ENCODE measurements at places on chromosomes 3 and 15.

- DNase-seq, result peak; percentile 27
These were observed 621 bp downstream of the RGMA start for GRCh38 chr15:93088200-93088980.

DNA sequence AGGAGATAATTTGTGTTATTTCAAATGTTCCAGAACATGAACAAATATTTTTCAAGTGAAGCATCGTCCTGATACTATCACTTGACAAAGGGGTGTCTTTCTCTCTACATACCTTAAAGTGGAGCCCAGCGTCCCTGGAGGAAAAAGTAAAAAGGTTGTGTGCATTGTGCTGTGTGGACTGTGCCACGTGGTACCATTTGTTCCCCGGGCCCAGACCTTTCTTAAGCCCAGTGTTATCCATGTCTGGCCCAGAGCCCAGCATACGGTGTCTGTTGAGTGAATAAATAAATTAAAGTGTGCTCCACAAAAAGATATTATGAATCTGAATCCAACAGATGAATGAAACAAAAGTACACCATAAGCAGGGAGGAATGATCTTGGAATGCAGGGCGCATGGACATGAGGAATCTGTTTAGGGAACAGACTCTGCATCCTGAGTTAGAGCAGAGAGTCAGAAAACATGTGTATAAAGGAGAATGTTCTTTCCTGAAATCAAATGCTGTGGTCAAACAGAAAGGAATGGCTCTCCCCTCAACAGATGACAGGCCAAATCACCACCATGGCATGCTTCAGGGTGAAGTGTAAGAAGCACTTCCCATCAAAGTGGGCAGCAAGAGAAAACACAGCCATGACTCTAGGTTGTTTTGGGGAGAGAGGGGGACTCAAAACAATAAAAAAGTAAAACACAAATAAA, 8.1 kb upstream of the PRSS50 start:
- peak; percentile 34 for DNase-seq

DNA sequence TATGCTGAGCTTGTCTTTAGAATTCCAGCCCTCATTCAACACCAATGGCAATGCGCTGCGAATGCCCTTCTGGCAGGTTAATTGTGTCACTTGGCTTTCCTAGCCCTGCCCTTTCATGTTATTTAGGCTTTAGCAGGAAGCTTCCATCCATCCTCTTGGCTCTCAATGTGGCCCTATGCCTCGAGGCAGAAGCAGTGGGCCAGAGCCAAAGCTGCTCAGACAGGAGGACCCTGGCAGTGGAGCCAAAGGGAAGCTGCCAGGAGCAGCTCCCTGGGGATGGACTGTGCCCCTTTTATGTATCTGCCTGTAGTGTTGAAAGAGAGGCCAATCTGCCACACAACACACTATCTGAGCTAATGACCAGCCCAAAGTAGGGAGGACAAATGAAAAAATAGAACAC, 376.4 kb downstream of the CTNNB1 start:
- DNase-seq, result no peak

- DNase-seq, result peak; percentile 75
These were observed 3.0 kb upstream of the GPR87 start for GRCh38 chr3:151319628-151320027.

- no peak for DNase-seq
These were observed 204.2 kb upstream of the LRRN1 start for GRCh38 chr3:3594986-3595385.

DNA sequence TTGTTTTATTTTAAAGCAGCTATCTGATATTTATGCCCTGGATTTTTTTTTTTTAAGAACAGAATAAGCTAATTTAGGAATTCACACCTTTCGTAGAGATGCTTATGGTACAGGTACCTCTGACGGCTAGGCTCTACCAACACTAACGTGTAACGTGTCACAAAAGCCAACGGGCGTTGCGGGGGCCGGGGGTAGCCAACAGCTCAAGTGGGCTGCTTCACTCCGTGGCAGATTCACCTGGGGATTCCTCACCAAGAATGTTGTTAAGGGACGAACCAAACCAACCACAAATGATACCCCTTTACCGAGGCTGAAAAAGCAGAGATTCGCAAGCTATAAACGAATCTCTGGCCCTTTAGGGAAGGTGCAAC, 1.0 kb downstream of the TMCC1 start:
- no peak for DNase-seq

DNA sequence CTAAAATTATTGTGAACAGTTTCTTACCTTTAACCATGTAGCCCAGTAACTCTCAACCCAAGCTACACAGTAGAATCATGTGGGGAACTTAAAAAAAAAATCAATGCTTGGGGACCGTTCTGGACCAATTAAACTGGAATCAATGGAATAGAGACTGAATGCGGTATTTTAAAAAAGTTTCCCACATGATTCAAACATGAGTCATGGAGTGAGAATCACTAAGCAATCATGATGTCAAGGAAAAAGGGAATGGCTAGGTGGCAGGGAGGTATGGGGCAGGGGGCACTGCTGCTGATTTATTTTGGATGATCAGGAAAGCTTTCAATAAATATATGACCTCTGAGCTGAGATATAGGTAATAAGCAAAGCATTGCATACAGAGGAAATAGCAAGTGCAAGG, 250.5 kb upstream of the RORA start:
- DNase-seq, result peak; percentile 42

- DNase-seq, result peak; percentile 64
These were observed 183.9 kb downstream of the TPRG1 start for GRCh38 chr3:189355481-189356201.

- no peak for DNase-seq
These were observed 54.6 kb upstream of the PCSK6 start for GRCh38 chr15:101543926-101544612.

DNA sequence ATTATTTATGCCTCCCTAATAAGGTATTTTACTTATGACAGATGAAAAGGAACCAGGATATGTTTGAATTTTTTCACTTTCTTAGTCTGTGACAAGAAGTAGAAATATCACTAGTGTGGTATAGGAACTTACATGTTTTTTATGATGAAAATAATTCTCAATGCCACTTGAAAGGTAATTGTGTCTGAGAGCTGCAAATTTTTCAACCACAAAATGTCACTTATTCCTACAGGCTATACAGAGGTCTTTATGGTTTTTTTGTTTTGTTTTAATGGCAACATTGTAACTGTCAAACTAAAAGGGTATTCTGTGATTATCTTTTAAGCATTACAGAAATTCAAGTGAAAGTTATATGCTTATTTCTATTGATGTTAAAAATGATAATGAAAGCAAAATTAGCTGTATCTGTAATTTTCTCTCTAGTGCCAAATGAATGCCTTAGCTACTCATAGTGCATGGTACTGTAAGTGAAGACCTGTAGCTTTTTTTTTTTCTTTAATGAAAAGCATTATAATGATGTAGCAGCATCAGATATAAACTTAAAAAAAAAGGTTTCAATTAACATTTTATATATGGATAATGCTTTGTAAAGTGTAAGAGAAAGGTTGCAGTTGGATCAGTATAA, 14.7 kb downstream of the FEM1B start:
- no peak for DNase-seq

- DNase-seq, result no peak
These were observed at the start of gene FSD2 for GRCh38 chr15:82805994-82806406. Gene FSD2, minus strand, starts transcription at chr15:82806069. Its CDS starts 18,679 bp downstream, at chr15:82787390.

DNA sequence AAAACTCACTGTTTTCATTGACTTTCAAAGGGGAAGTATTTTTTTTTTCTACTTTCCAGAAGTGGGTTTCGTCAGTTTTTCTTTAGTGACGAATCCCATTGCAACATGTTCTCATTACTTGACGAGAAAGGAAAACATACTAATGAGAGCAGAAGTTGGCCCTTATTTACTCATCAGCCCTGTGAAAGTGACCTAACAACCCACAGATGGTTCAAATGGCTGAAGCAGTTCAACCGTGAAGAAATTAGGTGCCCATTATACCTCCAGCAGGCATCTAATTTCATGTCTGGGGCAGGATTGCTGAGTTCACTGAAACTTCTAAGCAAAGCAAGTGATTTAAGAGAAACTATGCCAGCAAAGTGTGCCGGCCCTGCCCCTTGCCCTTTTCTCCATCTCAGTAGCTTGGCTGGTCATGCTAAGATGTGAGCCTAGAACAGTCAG, 9.0 kb downstream of the AQP9 start:
- no peak for DNase-seq

GRCh38 chr3:71348001-71348632, 235.4 kb downstream of the FOXP1 start:
- no peak for DNase-seq

DNA sequence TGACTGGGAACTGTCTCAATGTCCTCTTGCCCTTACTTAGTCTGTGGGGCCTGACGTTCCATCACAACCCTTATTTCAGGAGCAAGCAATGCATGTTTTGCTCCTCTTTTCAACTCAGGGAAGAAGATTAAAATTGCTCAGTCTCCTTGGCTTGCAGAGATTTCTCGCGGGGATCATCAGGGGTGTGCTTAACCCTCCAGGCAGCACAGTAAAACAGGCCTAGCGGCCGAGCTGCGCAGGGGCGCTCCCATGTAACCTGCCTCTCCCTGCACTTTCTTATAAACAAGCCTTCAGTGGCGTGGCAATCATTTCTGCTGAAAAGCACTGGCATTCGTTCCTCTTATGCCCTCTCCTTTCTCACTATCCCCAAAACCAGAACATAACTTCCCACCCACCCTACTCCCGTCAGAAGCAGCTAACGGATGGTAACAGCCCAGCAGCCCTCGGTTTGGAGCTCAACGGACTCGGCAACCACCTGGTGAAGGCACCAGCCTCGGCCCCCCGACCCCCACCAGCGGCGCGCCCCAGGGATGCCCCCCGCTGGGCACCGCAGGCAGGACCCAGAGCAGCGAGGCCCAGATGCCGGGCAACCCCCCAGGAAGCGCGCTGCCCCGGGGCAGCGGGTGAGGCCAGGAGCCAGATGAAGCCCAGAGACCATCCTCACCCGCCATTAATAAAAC, 1.1 kb downstream of the MCF2L2 start:
- DNase-seq, result no peak

GRCh38 chr15:27092390-27092789, 121.4 kb downstream of the GABRG3 start:
- DNase-seq, result no peak

GRCh38 chr3:116837483-116837882, 127.9 kb downstream of the TUSC7 start:
- DNase-seq, result no peak

DNA sequence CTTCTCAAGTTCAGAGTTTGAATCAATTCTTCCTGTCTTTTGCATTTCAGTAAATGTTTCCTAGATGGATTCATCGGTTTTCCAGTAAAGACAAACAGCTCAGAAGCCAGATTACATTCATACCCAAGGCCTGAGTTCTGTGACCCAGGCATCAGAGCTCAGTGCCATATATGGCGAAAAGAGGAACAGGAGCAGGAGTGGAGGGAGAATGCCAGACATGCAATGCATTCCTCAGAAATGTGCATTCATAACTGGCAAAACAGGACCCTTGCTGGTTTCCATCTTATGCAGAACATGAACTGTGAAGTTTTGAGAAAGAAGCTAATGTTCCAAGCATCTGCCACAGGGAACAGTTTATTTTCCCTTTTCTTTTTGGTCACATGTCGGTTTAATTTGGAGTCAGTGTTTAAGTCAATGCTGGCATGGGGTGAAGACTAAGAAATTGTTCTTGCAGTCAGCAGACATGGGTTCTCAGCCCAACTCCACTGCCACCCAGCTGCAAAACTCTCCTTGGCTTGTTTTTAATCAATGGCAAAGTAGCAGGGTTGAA, 116.5 kb downstream of the LPP start:
- DNase-seq, result peak; percentile 99

DNA sequence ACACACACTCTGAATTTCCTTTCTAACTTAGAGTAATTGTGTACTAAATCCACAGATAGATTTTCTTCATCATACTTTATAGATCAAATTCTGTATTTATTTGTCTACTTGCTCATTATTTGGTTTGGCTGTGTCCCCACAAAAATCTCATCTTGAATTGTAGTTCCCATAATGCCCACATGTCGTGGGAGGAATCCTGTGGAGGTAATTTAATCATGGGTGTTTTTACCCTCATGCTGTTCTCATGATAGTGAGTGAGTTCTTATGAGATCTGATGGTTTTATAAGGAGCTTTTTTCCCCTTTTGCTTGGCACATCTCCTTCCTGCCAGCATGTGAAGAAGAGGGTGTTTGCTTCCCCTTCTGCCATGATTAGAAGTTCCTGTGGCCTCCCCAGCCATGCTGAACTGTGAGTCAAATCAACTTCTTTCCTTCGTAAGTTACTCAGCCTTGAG, 198.3 kb upstream of the TGFBR2 start:
- no peak for DNase-seq

- peak; percentile 61 for DNase-seq
These were observed 71.6 kb upstream of the ZNF280D start for GRCh38 chr15:56804938-56805337.

DNA sequence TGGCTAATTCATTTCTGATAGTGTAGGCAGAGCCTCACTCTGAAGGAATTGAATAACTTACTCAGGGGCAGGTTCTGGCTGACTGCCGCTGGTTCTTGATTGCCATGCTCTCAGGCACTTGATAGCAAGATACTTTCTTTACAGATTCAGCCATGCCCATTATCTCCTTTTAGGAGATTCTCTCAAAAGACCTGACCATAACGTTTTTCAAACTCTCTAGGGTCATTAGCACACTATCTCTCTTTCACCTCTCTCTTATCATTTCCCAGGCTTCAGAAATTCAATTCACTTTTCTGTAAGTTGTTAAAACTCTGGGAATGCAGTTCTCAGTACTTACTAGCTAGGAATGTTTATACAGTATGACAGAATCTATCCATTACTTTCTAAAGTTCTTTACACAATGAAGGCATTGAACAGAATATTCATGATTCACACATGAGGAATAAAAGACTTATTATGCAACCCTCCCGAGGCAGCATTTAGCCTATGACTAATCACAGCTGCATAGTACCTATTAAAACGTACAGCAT, 850.3 kb upstream of the CADM2 start:
- DNase-seq, result peak; percentile 6

DNA sequence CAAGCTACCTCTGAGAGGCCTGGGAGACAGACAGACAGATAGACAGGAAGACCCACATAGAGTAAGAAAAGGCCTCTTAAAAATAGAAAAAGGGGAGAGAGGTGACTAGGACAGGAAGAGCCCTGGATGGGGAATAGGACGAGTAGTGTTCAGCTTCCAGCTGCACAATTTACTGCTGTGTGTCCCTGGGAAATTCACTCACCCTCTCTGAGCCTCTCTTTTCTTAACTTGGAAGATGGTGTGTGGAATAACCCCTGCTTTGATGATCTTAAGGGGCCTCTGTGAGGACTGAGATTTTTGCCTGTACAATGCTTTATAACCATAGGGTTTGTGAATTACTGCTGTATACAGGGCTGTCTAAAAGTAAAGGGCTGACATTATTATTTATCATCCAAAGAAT, 37.5 kb downstream of the FEM1B start:
- DNase-seq, result no peak

GRCh38 chr3:45442679-45443253, 54.4 kb downstream of the LARS2 start:
- DNase-seq, result peak; percentile 24

GRCh38 chr3:8604006-8604405, 40.6 kb downstream of the SSUH2 start:
- DNase-seq, result no peak

All from fibroblast of skin of scalp (primary cell).